ENCODE measurements at places on chromosomes 16 and 17. TPM values are rescaled to one million over a fixed set of nuclear protein-coding genes. Genes with fewer than 3 reads are reported as not detected.

Gene SLC52A1
- total RNA-seq = 0.25 TPM

DNA sequence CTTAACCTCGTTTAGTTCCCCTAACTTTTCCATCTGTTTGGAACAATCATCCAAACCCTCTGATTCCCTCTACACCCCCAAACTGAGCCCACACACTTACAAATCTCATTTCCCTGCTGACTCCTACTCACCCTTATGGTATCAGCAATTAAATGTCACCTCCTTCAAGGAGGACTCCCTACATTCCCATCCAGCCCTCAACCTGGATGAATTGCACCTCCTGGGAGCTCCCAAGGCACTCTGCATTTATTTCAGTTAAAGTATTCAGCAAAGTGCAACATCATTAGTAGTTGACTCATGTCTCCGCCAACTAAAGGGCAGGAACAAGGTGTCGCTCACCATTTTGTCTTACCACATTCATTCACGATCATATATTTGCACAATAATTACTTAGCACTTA lies 353.5 kb downstream of the TMEM114 start:
- no peak for DNase-seq

GRCh38 chr17:19319771-19320505 lies 42.6 kb downstream of the B9D1 start:
- no peak for DNase-seq

DNA sequence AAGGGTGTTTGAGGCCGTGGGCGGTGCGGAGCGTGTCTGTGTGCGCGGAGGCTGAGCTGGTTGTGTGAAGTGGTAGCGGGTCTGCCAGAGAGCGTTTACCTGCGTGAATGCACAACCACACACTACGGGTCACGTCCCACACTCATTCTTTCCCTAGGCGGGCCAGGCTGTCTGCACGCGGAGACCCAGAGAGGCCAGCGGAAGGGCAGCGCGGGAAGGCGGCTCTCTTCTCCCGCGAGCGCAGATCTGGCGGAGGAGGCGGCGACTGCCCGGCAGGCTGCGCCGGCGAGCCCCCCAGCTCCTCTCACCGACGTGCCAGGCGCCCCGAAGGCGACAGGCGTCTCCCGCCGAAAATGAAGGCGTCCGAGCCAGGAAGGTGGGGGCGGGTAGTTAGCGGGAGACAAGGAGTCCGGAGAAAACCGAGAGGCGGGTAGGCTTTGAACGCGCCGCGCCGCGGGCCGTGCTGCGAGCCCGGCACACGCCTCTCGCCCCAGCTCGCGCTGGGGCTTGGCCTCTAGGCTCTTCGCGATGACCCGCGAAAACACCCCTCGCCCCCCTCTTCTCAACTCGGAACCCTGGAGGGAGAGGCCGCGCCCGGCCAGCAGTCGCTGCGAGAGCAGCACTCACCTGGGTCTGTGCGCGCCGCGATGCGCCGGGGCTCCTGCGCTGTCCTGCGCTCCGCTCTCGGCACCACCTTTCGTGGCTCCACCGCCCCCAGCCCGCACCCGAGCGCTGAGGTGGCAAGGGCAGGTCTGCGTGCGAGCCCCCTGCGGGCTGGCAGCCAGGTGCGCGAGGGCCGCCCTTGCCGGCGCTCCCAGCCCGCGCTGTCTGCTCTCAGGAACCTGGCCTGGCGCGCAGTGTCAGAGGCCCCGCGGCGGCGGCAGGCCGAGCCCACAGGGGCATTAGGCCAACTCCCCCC lies 2.0 kb upstream of the FOXF1 start:
- DNase-seq = no peak

Gene SRL
- 0.09 TPM for total RNA-seq

Gene FOXN1
- total RNA-seq = not detected

GRCh38 chr16:14334366-14335080 lies 263.4 kb downstream of the MRTFB start:
- peak; percentile 35 for DNase-seq

DNA sequence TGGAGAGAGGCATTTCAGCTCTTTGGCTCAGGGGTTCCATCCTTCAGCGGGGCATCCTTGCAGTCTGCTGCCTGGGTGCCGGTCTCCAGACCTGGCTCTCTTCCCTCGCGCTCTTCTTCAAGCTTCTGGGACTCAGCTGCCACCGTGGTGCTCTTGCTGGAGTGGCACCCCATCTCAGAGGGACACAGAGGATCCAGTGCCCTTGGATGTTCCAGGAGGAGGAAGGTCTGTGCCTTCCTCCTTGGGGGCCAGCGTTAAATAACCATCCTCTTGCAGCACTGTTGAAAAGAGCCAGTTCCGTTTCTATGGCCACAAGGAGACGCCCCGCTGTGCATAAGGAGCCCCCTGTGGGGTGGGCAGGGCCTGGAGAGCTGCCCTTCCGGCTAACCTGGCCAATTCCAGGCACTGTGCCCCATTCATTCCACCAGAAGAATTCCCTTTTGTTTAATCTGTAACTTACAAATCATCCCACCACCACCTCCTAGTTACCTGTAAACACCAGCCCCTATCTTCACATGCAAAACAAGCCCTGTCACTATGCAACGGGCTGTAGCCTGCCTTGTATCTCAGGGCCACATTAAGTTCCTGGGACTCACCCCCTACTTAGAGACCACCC lies 8.6 kb downstream of the CHD9NB start:
- DNase-seq = no peak

- DNase-seq = no peak
Observed at GRCh38 chr17:65459677-65460347, 101.6 kb downstream of the AXIN2 start.

- peak; percentile 72 for DNase-seq
Observed at GRCh38 chr17:64146418-64147109, 16.6 kb upstream of the ERN1 start.

GRCh38 chr17:9517396-9517795 lies 58.2 kb downstream of the STX8 start:
- DNase-seq = no peak

DNA sequence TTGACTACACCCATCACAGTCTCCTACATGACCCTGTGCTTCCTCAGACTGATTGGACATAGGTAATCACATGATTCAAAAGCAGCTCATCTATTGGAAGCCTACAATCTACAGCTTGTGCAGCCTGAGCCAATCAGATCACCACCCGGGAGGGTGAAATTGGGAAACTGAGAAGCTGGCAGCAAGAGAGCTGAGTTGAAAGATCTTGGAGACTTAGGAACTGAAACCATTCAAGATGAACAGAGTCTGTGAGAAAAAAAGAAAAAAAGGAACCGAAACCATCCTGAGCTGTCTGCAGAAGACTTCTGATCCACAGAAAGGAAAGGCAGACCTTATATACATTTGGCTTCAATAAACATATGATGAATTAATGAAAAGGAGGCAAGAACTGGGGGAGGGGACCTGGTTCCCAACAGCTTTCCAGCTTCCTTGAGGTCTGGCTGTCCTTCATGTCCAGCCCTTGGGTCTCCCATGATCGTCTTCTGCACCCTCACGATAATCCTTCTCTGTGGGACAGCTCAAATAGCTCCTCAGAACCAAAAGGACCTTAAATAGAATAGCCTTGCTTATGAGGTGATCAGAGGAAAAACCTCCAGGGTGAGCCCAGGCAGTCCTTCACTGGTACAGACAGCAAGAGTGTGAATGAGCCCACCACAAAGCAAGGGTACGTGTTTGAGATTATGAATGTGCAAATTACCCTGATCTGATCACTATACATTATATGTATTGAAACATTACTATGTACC lies 32.6 kb downstream of the PLXDC1 start:
- DNase-seq = no peak

- DNase-seq = no peak
Observed at GRCh38 chr16:81424771-81425170, 19.8 kb upstream of the CMIP start.

Gene KCNH4
- not detected for total RNA-seq

GRCh38 chr17:69716556-69716955 lies 302.1 kb downstream of the MAP2K6 start:
- peak; percentile 58 for DNase-seq

DNA sequence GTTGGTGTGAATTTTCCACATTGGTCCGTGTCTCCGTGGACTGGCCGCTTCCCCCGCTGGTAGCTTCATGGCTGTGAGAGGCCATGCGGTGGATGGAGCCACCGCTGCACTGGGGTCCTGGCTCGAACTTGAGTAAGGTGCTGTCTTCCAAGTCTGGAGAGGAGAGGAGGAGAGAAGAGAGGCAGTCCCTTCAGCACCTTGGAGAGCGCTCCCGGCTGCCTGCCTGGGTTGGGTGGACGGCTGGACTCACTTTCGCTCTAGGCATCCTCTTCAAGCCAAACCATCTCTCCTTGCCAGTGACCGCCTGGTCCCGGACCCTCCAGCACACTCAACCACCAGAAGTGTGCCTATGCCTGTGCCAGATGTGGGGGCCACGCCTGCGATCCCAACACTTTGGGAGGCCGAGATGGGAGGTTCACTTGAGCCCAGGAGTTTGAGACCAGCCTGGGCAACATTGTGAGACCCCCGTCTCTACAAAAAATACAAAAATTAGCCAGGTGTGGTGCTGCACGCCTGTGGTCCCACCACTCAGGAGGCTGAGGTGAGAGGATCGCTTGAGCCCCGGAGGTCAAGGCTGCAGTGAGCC lies 6.2 kb downstream of the JPH3 start:
- DNase-seq = peak; percentile 68

GRCh38 chr16:14155572-14156190 lies 84.6 kb downstream of the MRTFB start:
- DNase-seq = no peak

DNA sequence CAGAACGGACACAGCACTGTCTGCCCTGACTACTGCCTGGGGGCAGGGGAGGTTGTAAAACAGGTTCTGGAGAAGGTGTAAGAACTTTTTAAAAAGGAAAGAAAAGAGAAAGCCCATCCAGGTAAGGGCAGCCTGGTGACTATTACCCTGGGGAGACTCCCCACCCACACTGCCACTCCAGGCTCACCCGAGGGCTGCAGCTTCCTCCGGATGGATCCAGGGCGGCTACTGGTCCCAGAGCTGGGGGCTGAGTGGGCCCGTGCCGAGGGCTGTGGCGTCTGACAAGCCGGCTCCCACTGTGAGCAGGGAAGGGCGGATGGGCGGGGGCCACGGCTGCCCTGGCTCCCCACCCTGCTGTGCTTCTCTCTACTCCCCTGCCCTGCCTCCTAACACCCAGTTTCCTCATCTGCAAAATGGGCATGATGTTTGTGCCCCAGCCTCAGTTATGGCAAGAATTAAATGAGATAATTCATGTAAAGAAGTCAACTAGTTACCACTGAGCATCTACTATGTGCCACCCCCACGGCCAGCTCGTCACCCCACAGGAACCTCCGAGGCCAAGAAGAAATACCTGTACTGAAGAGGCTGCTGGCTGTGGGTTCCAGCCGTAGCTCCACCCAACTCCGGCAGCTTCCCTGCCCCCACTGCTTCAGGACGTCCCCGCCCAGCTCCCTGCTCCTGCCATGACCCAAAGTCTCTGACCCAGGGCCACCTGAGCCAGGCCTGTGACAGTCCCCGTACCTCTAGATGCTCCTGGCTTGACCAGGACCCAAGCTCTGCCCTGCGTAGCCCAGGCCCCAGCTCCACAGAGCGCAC lies 24.2 kb downstream of the KATNB1 start:
- no peak for DNase-seq
